ENCODE measurements at places on chromosomes 16 and 17. TPM values are rescaled to one million over a fixed set of nuclear protein-coding genes. Genes with fewer than 3 reads are reported as not detected.

Gene SPATA22
- not detected for total RNA-seq

Gene SLC35G6
- total RNA-seq: not detected

Gene SCGB1C2
- not detected for total RNA-seq

DNA sequence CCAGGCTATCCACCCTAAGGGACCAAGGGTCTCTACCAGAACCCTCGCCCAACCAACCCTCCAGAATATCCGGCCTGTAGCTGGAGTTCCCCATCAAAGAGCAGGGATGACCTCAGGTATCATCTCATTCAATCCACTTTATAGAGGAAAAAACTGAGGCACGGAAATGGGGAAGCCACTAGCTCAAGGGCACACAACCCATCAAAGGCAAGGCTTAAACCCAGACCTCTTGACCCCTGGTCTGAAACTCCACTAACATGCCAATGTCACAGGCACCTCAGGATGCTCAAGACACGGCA, 1.6 kb downstream of the TBC1D10B start:
- H3K27me3 ChIP-seq: no peaks in the 10 kb centered on the region
- H3K4me3 ChIP-seq: peak overlapping the region; percentile 63
- peak overlapping the region; percentile 62 for H3K27ac ChIP-seq
- H3K36me3 ChIP-seq: no peaks in the 10 kb centered on the region

DNA sequence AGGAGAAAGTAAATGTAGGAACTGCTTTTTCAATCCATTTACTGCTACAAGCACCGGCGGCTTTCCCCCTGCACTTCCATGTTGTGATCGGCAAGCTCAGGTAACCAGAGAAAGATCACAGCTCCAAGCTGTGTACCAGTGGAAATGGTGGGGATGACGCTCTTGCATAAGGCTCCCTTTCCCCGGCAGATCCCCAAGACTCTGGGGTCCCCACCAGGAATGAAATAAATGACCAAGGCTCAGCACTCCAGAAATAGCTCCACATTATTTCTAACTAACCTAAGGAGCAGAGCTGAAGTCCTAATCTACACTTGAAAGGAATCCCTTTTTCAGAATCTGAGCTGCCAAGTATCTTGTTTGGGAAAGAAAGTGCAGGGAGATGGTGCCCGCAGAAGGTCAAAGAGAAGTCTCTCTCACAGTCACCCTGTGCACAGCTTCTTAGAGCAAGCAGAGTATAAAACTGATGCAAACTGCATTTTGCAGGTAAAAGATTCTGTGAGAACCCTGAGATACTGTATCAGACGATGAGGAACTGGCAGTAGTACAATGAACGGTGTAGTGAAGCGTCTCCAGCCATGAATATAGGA, 11.1 kb downstream of the GRB2 start:
- peak overlapping the region; percentile 67 for H3K4me3 ChIP-seq
- H3K36me3 ChIP-seq: peaks cover 2% of the 10 kb centered on the region
- peaks cover 37% of the 10 kb centered on the region for H3K4me1 ChIP-seq
- H3K27ac ChIP-seq: peak overlapping the region; percentile 63

DNA sequence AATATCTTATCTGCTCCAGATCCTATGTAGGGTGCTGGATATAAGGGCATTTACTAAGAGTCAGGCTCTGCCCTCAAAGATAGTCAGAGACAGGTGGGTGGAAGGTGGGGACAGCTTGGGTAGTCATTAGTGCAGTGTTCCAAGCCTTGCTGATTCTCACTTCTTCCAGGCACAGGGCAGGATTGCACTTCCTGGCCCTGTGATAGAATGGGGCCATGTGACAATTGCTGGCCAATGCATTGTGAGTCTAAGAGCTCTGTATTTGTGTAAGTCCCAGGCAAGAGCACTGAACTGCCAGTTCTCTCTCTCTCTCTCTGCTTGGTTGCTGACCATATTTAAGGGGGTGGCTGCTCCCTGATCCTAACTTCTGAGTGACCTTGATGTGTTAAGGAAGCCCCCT, 112.1 kb downstream of the C16orf78 start:
- no peak overlapping the region for H3K27ac ChIP-seq
- H3K27me3 ChIP-seq: 0 out of 2 replicates have a peak, but pooled peaks cover 1% of the 10 kb centered on the region
- no peak overlapping the region for H3K4me3 ChIP-seq

Measured in Caco-2 (cell line).